Muscle of back (tissue), 13 donors: ENCODE measurements at places on chromosomes 13 and 19.

GRCh38 chr13:44575741-44576350 is at the start of gene TSC22D1:
TSC22D1 (minus strand) TSS chr13:44576330; CDS start chr13:44576074, 256 bp downstream.
- DNase-seq = peak; percentile 31

- no peak for DNase-seq
These were observed 1333.4 kb upstream of the MIR17HG start for GRCh38 chr13:90014038-90014437.

DNA sequence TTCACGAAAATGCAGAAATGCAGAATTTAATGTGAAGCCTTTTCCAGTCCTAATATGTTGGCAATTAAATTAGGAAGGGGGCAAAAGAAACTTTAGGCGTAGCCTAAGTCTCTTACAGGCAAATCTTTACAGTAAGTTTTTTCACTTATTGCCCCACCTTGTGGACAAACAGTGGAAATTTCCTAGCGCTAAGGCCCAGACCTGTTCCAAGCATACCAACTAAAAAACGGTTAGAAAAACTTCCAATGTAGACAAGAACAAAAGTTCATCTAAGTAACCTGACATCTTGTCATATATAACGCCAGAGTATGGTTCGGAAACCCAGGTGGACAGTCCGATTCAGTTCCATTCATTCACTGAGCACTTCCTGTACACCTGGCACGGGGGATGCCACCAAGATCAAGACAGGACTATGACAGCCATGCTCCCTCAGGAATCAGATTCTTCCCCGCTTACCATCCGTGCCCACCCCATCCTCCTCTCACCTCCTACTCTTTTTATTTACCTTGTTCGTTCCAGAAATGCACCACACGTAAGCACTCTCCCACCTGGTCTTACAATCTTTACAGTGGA is 4.9 kb downstream of the ZAR1L start:
- DNase-seq = peak; percentile 45

DNA sequence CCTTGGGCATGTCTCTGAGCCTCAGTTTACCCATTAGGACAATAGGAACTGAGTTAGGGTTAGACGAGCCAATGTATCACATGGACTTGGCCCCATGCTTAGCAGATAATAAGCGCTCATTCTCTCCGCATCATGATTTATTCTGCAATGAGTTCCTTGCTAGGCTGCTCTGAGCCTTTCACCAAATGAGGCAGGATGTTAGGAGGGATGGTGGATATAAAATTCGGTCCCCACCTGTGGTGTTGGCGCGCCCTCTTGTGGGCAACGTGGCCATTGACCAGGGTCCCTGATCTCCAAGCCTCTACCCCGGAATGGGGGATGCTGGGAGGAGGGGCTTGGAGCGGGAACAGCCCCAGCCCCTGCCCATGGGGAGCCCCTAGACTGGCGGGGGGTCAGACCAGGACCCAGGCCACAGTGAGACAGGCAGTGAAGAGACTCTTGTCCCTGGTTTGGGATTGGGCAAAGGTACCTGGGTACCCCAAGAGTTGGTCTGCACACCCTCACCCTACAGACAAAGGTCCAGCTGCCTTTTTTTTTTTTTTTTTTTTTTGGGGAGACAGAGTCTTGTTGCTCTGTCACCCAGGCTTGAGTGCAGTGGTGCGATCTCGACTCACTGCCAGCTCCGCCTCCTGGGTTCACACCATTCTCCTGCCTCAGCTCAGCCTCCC is 43.9 kb downstream of the CERS4 start:
- DNase-seq = peak; percentile 87

DNA sequence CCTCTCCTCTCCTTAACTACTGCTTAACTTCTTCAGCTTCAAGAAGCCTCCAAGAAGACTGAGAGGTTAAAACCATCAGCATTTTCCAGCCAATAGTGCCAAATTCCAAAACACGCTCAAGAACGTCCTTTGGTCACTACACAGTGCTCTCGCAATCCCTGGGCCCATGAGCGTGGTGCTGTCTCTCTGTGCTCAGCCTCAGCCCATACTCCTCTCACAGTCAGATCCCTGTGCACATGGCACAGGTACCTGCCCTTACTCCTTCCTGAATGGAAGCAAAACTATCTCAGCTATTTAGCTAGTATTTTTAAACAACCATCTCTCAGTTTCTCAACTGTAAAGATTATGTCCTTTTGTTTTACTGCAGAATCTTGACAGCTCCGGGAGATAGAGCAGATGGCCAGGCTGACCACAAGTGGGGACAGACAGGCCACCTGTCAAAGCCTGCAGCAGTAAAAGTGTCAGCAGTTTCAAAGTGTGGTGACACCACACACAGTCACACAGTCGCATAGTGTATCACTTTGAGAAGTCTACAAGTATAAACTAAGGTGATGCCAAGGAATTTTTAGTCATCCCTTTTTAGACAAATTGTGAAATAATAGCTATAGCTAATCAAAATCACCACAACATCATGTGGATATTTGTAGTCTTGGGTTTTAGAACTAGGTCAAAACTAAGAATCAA is 35.7 kb downstream of the DZIP1 start:
- DNase-seq = no peak

GRCh38 chr13:57191667-57192066 is 24.7 kb downstream of the PRR20E start:
- DNase-seq = no peak
